Lower lobe of right lung (tissue), 2 donors: ENCODE measurements at places on chromosomes 11 and 22.

DNA sequence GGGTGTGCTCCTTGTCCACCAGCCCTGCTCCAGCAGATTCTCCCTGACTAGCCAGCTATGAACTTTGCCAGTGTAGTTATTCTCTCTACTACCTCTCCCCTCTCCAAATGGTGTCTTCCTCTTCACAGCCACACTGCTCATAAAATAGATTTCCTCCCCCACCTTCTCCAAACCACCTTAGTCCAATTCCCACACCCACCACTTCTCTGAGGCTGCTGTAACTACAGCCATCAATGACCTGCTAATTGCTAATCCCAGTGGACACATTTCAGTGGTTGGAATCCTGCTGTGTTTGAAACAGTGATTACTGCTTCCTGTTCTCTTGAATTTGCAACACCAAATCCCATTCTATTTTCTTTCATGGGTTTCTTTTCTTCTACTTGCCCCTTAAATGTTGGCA, 23.4 kb downstream of the SYT9 start:
- DNase-seq: no peak

- no peak for DNase-seq
These were observed 59.2 kb downstream of the MED15 start for GRCh38 chr22:20566420-20567260.

DNA sequence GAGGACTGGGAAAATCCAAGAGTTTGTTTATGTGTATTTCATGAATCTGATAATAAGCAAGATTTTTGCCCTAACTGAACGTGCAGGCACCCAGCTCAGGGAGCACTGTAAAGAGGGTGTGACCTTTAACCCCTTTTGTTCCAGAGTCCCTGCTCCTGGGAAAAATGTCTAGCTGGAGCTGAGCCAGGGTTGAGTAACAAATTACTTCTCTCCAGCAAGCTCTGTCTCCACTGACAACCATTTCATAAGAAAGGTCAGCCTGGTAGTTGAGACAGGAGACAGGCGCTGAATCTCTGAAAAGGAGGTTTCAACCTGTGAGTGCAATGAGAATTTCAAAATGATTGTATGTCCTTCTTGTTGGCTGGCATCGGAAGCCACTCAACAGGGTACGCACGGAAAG, 156.4 kb upstream of the NARS2 start:
- DNase-seq: no peak

- no peak for DNase-seq
These were observed 223.9 kb downstream of the CNTN5 start for GRCh38 chr11:99244613-99245012.

GRCh38 chr11:126992065-126992803, 8.3 kb downstream of the KIRREL3 start:
- no peak for DNase-seq

DNA sequence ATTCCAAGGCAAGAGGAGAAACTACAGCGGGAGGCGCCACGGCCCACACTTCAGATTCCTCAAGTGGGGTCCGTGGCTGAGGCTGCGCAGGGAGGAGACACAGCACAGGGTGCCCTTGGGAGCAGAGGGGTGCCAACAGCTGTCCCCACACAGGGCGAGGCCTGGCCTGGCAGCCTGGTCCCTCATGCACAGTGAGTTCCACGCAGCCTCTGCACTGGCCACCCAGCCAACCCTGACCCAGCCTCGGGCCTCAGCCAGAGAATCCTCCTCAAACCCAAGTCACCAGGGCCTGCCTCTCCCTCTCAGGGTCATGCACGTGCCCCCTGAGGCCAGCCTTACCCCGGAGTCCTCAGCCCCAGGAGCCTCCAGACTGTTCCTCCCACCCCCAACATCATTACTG, 22.4 kb upstream of the MOB2 start:
- DNase-seq: peak; percentile 51

DNA sequence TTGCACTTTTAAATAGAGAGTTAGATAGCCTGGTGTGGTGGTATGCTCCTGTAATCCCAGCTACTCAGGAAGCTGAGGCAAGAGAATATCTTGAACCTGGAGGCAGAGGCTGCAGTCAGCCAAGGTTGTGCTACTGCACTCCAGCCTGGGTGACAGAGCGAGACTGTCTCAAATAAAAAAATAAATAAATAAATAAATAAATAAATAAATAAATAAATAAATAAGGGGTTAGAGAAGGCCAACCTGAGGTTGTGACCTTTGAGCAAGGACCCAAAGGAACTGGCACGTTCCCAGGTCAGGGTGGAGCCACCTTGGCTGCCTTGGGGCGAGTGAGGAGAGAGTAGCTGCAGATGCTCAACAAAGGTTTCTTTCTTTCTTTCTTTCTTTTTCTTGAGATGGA, 65.3 kb upstream of the TENM4 start:
- no peak for DNase-seq

GRCh38 chr22:39478441-39478850, 21.6 kb downstream of the MGAT3 start:
- no peak for DNase-seq

DNA sequence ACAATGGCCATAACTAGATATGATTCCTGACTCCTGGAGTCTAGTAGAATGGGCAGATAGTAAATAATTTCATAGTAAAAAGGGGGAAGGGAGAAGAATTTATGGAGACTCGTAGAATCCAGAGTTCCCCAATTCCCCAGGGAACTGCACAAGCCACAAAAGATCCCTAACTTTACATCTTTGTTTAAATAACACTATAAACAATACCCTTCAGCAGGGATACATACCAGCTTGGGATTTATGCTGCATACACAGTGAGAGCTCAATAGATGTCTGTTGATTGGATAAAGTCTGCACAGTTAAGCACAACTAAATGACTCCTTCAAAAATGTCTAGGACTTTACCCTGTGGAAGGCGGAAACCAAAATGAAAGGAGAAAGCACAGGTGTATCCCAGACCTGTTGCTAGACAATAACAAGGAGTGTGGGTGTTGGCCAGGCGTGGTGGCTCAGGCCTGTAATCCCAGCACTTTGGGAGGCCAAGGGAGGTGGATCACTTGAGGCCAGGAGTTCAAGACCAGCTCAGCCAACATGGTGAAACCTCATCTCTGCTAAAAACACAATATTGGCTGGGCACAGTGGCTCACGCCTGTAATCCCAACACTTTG, 6.8 kb downstream of the SLC35F2 start:
- no peak for DNase-seq

DNA sequence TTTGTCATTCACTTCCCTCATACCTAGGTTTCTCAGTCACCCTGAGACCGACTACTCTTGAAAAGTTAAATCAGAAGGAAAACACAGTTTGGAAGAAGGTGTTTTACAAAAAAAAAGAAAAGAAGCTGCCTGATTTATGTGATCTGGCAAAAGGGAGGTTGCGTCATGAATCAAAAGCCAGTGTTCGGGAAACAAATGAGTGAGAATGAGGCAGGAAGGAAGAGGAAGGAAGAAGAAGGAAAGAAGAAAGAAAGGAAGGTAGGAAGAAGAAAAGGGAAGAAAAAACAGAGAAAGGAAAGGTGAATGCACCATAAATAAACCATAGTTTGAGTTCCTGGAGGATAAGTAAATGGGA, 314.6 kb downstream of the BLID start:
- DNase-seq: no peak

DNA sequence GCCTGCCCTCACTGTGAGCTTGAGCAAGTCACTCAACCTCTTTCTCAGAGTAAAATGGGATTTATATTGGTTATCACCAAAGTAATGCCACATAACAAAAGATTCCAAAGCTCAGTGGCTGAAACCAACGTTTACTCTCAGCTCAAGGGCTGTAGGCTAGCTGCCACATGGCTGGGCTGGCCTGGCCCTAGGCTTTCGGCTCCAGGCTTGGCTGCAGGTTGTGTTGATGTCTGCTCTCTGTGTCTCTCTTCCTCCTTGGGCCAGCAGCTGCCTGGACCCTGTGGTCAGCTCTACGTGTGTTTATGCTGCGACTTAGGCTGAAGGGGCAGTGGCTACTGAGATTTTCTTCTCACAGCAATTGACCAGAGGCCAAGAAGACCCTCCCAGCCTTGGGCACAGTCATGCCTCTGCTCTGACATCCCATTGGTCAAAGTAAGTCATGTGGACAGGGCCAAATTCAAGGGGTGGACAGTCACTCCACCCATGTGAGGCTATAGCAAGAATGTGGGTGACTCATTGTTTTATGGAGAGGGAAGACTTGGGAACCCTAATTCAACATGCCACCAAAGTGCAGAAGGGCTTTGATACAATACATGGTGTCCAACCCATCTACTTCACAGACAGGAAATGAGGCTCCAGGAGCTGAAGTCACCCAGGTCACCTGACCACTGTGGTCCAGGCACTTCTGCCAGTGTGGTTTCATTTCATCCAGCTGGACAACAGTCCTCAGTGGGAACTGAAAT, 90.6 kb downstream of the TSPAN18 start:
- no peak for DNase-seq

GRCh38 chr22:50576070-50576469, 2.2 kb downstream of the CPT1B start:
- no peak for DNase-seq

- peak; percentile 59 for DNase-seq
These were observed at the start of gene ABCG4 for GRCh38 chr11:119149018-119149785. Gene ABCG4 (plus strand): TSS chr11:119149052. CDS start chr11:119149966, 914 bp downstream.

DNA sequence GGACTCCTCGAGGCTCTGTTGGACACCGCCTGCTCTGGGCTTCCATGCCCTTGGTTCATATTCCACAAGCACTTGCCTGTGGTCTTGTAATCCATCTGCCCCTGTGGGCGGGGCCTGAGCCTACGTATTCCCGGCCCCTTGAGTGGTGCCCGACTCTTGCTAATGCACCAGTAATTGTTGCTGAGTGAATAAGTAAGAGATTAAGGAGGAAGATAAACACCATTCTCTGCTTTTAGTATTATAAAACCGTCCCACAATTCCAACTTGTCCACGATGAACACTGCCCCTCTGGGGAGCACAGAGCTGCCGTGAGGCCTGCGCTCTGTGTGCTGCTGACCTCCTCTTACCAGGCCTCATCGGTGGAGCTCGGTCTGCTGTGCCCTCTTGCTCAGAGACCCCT, 50.3 kb downstream of the MICAL2 start:
- DNase-seq: peak; percentile 67
